Foreskin keratinocyte (primary cell): ENCODE measurements at places on chromosomes 2 and 18. TPM values are rescaled to one million over a fixed set of nuclear protein-coding genes. Genes with fewer than 3 reads are reported as not detected.

- DNase-seq, result no peak
Measured at GRCh38 chr2:43405829-43406228, 179.4 kb upstream of the ZFP36L2 start.

- DNase-seq, result no peak
Measured at GRCh38 chr2:24981411-24982136, 9.8 kb upstream of the DNAJC27 start.

GRCh38 chr18:8699126-8699525, 6.2 kb upstream of the MTCL1 start:
- DNase-seq, result no peak

DNA sequence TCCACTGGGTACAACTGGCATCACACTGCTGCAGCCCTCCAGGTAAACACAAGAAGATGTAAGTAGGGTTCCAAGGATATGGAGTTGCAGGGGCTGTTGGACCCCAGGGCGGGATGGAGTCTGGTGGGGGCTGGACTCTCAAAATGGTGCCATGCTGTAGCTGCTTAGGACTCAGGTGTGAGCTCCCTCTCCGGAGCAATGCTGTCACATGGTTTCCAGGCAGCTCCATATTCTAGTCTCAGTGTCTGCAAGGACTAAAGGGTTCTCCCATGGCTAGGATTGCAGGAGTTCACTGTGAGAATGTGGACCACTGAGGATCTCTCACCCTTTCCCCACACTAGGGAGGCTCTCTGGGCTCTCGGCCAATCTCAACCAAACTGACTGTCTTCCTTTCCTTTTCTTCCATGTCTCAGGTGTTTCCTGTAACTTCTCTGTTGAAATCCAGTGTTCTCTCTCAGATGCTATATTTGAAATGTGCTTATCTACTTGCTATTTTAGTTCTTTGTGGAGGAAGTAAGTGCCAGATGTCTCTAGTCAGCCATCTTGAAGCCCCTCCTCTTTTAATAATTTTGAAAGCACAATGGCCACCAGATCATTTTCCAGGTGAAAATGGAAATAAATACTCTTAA, 57.6 kb downstream of the CCNT2 start:
- no peak for DNase-seq

DNA sequence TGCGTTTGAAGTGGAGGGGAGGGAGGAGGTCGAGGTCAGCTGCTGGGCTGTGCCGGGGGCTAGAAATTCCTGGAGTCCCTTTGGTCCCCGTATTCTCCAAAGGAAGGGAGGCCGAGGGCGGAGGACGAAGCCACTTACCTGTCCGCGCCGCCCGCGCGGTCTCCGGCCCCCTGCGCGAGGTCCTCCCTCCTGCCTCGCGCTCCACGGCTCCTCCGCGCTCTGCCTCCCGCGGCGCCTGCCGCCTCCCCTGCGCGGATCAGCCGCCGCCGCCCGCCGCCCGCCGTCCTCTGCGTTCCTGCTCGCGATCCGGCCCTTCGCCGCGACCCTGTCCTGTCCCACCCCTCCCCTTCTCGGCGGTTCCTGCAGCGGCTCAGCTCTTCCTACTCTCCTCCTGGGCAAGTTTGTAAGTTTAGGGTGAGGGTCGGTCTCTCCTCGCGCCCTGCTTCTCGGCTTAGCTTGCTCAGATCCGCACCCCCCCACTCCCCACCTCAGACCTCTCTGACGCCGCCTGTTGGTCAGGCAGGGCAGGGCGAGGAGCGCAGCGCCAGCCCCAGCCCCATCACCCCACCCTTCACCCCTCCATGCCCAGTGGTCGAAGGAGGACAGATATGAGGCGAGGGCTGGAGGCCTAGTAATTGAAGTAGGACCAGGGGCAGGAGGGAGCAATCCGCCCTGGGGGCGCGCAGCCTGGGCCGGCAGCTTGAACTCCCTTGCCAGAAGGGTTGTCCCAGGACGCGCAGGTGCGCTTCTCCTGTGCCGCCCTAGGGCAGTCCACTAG, 9.7 kb upstream of the SKOR2 start:
- DNase-seq, result no peak

GRCh38 chr2:102155703-102156515, 13.4 kb downstream of the IL1R1 start:
- peak; percentile 50 for DNase-seq

- no peak for DNase-seq
Measured at GRCh38 chr18:80159713-80160636, 50.9 kb downstream of the ADNP2 start.

DNA sequence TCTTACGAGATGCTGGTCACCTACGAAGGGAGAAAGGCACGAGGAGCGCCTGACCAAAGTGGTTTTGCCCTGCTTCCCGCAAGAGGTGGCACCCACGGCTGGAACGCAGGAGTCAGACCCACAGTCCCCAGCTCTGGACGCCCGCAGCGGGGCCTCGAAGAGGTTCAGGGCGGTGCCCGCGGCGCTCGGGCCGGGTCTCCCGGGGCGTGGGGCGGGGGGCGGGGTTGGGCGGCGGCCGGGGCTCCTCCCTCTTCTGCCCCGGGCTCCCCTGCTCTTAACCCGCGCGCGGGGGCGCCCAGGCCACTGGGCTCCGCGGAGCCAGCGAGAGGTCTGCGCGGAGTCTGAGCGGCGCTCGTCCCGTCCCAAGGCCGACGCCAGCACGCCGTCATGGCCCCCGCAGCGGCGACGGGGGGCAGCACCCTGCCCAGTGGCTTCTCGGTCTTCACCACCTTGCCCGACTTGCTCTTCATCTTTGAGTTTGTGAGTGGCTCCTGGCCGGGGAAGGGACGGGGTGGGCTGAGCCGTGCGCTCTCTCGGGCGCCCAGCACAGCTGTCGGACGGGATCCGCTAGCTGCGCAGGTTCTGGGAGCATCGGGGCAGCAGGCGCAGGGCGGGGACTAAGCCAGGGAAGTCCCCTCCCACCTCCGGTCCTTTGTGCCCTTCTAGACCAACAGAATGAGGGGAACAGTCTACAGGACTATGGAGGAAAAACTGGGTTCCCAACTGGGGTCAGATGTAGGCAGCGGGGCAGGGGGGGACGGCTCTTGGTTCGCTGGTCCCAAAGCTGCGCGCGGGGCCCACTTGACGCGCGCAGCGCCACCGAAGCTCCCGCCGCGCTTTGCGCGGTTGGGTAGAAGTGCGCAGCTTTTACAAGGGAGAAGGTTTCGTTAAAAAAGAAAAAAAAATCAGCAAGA, at the start of gene MAL:
MAL (plus strand) TSS at position 303 of the 914 bp plus-strand sequence; CDS start at position 388, 85 bp downstream.
- no peak for DNase-seq

DNA sequence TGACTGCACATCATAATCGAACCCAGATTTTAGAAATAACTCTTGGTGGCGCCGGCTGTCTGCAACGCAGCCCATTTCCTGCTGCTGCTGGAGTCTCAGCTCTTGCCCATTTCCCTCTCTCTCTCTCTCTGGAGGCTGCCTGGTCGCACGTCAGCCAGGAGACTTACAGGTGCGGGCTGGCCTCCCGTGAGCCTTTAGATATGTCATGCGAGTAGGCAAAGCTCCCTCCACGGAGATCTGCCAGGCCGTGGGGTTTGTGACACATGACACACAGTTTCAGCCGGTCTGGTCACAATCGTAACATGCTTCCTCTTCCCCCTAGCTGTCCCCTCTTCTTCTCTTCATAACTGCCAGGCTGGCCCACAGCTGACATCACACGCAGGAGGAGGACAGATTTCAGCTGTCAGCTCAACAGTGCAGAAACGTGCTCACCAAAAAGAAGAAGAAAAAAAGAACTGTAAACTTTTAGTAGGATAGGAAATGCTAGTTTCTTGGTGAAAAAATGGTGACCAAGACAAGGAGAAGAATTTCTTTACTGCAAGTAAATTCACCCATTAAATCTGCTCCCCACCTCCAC, 489.3 kb downstream of the ZNF516 start:
- DNase-seq, result no peak

- DNase-seq, result no peak
Measured at GRCh38 chr2:15160201-15160991, 400.7 kb downstream of the NBAS start.

DNA sequence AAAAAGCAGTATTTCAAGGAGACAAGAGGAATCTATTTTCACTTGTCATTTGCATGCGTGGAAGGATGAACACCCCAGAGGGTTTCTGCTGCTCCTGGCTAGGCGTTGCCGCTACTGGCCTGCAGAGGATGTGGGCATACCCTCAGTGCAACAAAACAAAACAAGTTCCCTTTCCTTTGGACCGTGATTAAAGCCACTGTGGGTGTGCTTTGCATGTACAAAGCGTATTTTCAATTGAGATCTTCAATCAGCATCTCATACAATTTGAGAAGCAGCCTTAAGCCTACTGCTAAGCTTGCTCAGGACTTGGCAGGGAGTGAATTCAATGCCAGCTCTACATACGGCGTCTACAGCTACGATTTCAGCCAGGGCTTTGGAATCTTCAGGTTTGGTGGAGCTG, 298.4 kb downstream of the LPIN1 start:
- no peak for DNase-seq

- DNase-seq, result peak; percentile 23
Measured at GRCh38 chr2:119826370-119826961, 66.7 kb downstream of the PTPN4 start.

GRCh38 chr2:36737131-36737750, 40.7 kb downstream of the VIT start:
- DNase-seq, result no peak

DNA sequence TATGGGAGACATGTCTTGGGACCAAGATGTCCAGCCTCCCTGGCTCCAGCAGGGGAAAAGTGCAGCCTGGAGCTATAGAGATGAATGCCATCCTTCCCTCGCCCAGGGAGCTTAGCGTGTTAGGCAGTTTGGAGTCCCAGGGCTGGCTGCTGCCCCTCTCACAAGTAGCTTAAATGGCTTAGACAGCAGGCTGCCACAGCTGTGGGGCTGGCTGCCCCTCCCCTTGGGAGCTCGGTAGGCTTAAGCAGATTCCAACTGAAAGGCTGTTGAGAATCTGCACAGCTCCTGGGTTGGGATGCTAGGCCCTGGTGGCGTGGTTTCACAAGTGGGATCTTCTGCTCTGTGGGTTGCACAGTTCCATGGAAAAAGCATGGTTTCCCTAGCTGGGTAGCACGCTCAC, 940.5 kb upstream of the DDX18 start:
- no peak for DNase-seq

GRCh38 chr2:215870088-215870490, 143.3 kb downstream of the MREG start:
- DNase-seq, result peak; percentile 15

SLC19A3 gene
- 0.14 and 0.21 TPM in 2 replicates for total RNA-seq

HOXD12 gene
- total RNA-seq, result not detected in 2 replicates

AQP12A gene
- not detected in 2 replicates for total RNA-seq

NEU2 gene
- not detected in 2 replicates for total RNA-seq

MOGAT1 gene
- not detected in 2 replicates for total RNA-seq

GRHL1 gene
- 0.92 and 1.2 TPM in 2 replicates for total RNA-seq

CCDC85A gene
- 0.03 and 0.04 TPM in 2 replicates for total RNA-seq

VSNL1 gene
- 4.2 and 5.3 TPM in 2 replicates for total RNA-seq

TFCP2L1 gene
- total RNA-seq, result 13.5 and 13.8 TPM in 2 replicates
